ENCODE measurements at places on chromosomes 5 and 9.

DNA sequence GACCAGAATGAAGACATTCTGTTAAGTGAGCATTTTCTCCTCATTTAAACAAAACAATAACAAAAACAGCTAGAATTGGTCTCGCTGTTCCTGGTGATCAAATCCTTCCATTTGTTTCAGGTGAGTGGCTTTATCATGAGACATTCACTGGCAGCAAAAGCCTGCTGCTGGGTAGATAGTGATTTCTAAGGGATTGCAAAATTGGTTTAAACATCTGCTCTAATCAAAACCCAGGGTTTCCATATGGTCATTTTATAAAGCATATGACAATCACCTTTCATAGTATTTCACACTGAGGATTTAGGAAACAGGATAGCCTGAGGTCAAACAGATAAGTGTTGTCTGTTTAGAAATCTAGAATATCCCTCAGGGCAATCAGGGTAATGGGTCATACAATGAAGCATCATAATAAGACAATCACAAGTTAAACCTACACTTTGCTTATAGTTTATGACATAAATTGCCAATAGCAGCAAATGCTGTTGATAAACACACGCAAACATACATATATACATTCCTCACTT, 769.6 kb upstream of the C9orf72 start:
- DNase-seq, result no peak

DNA sequence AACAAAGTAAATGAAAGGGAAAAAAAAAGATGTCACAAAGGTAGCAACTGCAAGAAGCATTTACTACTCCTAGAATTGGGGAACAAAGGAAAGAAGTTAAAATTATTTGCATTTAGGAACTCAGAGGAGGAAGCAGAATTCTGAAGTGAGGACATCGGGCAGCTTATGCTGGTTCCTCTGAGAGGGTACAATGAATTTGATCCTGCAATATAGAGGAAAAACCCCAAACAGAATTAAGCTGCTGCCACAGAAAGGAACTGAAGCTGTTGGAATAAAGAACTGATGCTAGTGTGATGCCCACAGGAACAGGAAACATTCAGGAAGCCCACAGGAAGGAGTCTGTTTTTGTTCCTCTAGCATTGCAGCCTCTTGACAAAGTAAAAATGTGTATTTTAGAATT, 22.3 kb upstream of the TBCA start:
- DNase-seq, result no peak

GRCh38 chr5:149160291-149160787, 19.0 kb downstream of the ABLIM3 start:
- no peak for DNase-seq

GRCh38 chr9:126376311-126377175, 49.9 kb downstream of the MVB12B start:
- peak; percentile 43 for DNase-seq

DNA sequence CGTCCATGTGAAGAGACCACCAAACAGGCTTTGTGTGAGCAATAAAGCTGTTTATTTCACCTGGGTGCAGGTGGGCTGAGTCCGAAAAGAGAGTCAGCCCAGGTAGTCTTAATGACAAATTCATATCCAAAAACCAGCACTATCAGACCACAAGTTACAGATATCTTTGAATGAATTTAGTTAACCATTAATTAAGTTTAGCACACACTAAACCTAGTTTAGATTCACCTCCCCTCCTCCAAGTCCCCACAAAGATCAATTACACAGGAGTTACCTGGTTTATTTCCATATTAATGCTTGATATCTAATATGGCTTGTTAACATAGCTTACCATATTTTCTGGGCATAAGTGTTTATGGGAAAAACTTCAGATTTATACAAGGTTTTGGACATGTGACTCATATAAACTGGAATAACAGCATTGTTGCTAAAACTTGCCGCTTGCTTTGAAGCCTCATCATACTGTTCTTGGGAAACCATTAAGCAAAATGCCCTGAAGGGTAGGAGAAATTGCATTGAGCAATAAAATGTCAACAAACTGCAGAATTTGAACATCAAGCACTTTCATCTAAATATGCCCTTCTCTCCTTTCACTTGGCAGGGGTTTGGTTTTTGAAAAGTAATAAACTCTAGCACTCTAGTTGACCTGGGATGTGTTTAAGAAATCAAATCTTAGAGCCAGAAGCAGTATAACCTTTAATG, 166.9 kb downstream of the SNCAIP start:
- DNase-seq, result no peak
